Activated naive CD4-positive, alpha-beta T cell treated with Interleukin-2 at 50 U/mL for 16 hours (primary cell): ENCODE measurements at places on chromosomes 6 and 20.

GRCh38 chr20:38296433-38296832, 7.5 kb upstream of the BPI start:
- no peak for DNase-seq

GRCh38 chr6:158047127-158047518, 65.5 kb downstream of the SYNJ2 start:
- peak; percentile 58 for DNase-seq

DNA sequence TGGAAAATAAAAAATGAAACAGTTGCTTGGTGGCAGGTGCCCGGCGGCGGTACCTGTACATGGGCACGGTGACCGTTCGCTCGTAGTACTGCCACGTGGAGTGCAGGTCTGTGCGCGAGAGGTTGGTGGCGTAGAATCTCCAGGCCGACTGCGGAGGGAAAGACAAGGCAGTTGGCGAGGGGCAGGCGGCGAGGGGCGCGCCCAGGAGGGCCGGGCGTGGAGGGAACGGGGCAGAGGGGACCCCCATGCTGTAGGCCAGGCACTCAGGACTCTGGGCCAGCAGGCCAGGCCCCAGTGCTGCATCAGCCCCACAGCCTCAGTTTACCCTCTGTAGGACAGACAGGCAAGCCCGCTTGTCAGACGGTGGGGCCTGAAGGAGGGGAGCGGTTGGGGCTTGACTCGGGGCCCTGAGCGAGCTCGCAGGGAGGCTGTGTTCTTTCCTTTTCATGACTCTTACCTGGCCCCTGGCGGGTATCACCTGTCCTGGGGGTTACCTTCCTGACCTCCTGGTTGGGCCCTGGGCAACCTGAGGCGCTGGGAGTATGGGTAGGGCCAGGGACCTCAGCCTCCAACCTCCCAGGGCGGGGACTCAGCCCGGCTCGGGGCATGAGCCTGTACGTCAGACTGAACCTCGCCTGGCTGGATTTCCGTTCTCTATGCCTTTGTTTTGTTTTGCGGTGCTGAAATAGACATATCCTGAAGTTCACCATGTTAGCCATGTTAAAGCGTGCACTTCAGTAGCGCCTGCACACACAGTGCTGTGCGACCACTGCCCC, 38.5 kb downstream of the KCNQ2 start:
- DNase-seq: no peak

- DNase-seq: no peak
Observed at GRCh38 chr6:90465686-90466085, 121.2 kb downstream of the MAP3K7 start.

DNA sequence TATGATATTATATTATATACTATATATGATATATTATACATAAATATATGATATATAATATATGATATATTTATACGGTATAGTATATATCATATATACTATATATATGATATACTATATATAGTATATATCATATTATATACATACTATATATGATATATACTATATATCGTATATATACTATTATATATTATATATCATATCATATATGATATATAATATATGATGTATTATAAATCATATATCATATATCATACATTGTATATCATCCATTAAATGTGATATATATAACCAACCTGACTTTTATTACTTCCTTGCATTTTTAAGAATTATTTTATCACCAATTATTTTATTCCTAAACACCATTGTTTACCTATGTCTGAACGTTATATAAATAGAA, 146.6 kb upstream of the PRSS16 start:
- DNase-seq: no peak

- DNase-seq: no peak
Observed at GRCh38 chr6:156582509-156582992, 194.6 kb upstream of the ARID1B start.

DNA sequence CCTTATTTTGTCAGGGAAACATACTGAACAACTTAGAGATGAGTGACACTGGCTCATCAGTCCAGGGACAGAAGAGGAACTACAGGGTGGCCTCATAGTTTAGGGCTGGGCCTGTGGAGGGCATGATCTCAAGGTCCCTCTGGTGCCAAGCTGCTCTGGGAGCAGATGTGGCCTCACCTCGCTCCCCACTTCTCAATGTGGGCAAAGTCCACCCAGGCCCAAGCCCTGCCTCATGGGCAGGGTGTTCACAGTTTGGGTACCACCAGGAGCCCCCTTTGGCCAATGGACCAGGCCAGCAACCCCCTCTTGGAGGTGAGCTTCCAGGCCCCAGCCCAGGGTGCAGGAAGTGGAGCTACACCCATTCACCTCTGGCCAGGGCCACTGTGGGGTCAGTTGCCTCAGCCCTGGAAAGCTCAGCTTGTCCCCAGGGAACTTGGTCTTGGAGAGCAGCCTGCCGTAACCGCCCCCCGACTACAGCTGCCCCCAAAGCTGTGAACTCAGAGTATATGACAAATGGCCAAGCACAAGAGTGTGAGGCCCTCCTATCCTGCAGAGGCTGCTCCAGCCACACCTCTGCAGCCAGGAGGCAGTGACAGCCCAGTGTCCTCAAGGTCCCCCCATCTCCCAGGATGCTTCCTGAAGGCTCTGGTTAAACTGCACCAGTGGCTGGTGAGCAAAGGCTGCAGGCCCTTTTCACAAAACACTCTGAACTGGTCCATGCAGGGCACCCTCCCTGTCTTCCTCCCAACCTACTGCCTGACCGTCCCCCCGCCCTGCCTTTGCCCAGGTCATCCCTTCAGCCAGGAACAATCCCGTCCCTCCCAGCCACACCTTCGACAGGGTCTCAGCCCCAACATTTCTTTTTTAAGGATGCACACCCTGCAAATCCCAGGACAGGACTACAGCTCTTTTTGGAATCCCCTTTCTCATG, 3.6 kb downstream of the ADISSP start:
- no peak for DNase-seq

DNA sequence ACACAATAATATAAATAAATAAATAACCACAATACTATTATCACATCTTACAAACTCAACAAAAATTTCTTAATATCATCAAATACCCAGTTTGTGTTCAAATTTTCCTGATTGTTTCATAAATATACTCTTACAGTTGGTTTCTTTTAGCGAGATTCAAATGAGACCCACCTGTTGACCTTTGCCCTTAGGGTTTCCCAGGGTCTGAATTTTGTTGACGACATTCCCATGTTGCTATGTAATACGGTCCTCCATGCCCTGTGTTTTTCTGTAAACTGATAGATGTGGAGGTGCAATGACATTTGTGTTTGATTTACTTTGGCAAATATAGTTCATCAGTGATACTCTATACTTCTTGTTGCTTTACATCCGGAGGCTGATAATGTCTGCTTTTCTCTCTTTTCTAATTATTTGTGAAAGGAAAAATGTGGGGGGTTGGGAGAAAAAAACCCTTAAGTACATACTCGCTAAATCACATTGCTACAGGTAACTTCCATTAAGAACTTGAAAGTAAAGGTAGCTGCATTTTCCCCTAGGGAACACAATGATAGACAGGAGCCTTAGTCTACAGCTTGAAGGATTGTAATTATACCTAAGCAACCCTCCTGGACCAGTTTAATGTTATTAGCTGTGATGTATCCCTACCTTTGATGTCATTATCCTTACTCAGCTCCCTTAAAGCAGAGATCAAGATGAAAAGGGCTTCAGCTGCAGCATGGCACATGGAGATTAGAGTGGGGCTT, 6.6 kb downstream of the MOG start:
- no peak for DNase-seq

DNA sequence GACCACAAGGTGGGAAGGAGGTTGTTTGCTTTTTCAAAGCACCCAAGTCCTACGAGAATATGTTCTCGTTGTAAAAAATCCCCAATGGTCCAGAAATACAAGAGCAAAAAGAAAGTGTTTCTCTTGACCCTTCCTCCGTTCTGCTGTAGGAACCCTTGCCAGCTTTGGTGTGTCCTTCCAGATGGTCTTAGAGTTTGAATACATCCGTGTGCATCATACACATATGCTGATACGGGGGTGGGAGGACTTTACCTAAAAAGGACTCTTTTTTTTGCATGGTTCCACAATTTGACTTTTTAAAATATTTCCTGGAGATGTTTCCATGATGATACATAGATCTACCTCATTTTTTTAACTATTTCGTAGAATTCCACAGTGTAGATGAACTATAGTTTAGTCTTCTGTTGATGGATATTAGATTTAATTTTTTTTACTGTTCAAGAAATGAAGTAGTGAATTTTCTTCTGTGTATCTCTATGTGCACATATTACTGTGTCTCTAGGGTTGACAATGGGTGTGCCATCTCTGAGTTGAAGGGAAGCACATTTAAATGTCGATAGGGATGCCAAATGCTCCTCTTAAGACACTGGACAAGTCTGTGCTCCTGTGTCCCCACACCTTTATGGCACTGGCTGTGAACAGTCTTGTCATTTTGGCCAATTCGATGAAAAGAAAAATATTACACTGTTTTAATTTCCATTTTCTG, 182.1 kb upstream of the SNX9 start:
- no peak for DNase-seq

- DNase-seq: no peak
Observed at GRCh38 chr20:56750430-56750829, 121.3 kb downstream of the TFAP2C start.

- no peak for DNase-seq
Observed at GRCh38 chr6:90190752-90191395, 105.8 kb downstream of the BACH2 start.

GRCh38 chr6:3585320-3585935, 128.6 kb upstream of the SLC22A23 start:
- no peak for DNase-seq

DNA sequence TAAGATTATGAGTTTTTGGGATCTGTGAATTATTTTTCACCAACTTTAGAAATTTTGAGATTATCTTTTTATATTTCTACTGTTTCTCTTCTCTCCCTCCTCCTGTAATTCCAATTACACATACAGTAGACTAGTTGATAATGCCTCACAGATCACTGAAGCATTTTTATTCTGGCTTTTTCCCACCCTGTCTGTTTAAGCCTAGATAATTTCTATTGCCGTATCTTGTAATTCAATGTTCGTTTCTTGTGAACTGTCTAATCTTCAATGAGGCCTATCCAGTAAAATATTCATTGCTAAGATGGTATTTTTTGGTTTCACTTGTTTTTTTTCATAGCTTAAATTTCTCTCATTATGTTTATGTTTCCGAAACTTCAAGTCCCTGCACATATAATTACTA, 12.0 kb downstream of the MDN1 start:
- DNase-seq: no peak

DNA sequence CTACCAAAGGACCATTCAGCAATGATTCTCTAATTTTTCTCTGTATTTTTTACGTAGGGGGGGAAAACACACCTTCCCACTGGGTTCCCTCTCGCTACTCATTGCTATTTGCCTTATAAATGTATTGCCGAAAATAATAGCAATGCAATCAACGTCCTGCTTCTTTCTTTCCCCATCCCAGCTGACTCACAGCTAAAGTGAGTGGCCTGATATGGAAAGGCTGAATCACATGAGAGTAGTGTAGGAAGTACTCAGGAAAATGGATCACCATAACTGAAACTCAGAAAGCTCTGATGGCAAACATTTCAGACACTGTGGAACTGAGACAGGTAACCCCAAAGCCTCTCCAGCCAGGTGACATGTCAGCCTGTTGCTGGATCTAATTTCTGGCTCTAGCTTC, 49.3 kb upstream of the SRPK1 start:
- DNase-seq: no peak

DNA sequence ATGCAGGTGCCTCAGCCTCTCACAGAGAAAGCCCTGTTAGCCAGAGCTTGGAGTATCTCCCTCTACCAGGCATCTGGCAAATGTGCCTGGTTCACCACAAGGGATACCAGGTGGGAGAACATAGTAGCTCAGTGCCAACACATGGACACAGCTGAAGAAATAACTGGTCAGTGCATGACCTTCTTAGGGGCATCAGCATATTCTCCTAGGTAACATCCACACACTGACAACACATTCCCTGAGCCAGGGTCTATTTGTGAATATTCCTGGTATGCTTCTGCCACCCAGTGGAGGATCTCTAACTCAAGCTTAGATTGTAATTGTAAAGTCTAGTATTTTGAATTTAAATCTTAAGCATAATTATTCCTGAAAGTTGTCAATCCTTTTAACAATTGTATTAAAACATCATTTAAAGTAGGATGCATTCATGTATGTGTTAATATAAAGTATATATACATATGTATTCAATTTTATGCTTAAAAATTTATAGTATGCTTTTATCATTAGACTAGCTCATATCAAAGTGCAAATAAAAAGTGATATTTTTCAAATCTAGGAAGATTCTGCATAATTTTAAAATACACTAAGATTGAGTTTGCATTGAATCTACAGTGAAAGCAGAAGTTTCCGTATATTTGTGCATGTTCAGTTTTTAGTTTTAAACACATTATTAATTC, 45.3 kb upstream of the COL21A1 start:
- DNase-seq: no peak

GRCh38 chr6:166411721-166412151, 29.0 kb upstream of the MPC1 start:
- DNase-seq: peak; percentile 35

- DNase-seq: no peak
Observed at GRCh38 chr6:9085709-9086070, 650.3 kb upstream of the SLC35B3 start.

GRCh38 chr20:62918831-62919230, 7.5 kb downstream of the DIDO1 start:
- DNase-seq: peak; percentile 60

DNA sequence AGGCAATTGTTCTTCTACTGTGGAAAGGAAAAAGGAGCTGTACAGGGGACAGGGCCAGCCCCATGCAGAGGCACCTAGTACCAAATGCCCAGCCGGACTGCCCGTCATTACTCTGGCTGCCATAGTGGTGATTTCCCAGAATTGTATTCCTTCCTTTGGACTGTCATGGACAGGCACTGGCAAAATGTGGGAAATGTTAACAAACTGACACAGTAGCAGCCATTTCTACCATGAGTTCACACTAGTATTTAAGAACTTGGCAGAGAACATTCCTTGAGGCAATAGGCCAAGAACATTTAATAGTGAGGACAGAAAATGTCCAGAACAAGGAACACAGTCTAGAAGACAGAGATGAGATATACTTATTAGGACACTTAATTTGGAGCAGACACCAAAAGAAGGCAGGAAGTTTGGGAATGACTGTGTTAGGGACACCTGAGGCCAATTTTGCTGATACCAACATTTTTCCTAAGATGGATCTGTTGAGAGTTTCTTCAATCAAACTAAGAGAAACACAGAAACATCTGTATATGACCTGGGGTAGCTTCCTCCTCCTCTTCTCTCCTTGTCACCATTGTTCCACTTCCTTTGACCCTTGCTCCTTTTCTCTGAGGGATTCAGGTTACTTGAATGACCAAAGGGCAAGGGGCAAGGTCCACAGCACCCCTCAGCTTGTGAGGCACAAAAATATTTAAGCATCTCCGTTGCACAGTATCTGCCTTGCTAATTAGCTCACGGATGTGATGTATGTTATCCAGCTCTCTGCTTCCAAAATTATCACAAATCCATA, 14.9 kb downstream of the ADTRP start:
- DNase-seq: no peak

DNA sequence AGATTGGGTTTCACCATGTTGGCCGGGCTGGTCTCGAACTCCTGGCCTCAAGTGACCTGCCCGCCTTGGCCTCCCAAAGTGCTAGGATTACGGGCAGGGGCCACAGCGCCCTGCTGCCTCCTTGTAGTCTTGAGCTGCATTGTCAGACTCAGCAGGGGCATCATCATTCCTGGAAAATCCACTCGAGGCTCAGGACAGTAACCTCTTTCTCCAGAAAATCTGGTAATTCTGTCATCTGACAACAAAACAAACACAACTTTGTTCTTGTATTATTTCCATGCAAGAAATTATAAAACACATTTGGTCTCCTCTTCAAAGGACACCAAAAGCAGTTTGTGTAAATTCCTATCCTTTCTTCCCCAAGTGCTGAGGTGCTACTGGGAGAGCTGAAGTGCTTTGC, 137.2 kb upstream of the INSM1 start:
- no peak for DNase-seq
